D341Med (cell line): ENCODE measurements at places on chromosomes 7 and 10.
A peak's percentile ranks its signal among the peaks of the same experiment; 100 is the strongest.

GRCh38 chr7:100516135-100516812, 22.7 kb upstream of the AGFG2 start:
- no peak for DNase-seq

GRCh38 chr7:111301891-111302290, 211.0 kb downstream of the LRRN3 start:
- no peak for DNase-seq

GRCh38 chr10:113326160-113327111, 226.4 kb upstream of the HABP2 start:
- DNase-seq: no peak

GRCh38 chr7:120991161-120991560, 2.6 kb downstream of the CPED1 start:
- DNase-seq: no peak

DNA sequence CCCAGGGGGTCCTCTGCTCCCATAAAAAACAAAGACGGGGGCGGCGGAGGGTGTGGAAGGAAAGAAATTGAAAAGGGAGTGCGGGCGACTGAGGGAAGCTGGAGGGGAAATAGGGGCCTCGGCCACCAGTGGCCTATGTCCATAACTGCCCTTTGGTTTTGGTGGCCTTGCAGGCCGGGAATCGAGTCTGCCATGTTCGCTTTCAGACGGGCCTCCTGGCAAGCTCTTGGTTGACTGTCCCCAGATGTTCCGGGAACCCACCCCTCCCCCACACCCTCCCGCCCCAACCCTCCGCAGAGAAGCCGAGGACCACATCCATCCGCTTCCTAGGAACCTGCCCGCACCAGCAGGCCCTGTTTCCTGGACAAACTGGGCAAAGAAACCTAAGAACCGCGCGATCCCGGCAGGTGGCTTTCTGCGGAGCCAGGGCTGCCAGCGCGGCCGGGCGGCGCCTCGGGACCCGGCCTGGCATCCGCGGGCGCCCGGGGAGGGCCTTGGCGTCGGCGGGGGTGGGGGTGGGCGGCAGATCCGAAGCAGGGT, 20.0 kb upstream of the GATA3 start:
- peak; percentile 66 for DNase-seq

GRCh38 chr7:85474234-85474633, 287.4 kb upstream of the SEMA3D start:
- DNase-seq: no peak

DNA sequence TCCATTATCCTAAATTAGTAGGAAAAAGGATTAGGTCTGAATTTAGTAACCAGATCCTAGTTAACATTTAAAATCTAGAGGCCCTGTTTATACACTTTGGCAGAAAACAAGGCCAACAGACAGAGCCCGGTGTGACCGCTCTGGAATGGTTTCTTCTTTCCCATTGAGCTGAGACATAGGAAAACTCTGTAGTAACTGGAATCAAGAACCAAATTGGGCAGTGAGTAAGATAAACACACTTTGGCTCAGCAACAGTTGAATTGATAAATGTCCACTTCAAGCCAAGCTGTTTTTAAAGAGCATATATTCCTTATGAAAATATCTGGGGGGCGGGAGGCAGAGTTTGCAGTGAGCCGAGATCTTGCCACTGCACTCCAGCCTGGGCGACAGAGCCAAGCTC, 343.7 kb upstream of the SEMA3A start:
- DNase-seq: no peak

DNA sequence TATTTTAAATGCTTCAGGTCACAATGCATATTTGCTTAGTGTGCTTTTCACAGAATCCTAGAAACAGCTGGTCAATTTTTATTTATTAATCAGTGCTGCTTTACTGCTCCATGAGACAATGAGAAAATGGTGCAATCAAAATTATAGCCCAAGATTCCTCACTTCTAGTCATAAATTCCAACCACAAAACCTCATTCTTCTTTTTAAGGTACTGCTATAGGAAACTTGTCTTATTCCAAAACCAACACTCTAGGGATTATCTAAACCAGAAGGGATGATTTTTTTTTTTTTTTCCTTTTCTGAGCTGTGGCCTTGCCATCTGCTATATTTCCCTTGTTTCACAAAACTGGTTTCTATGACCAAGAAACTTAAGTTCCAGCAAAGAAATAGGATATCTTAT, 64.0 kb upstream of the SEMA3A start:
- DNase-seq: no peak

GRCh38 chr7:85673876-85674275, 487.0 kb upstream of the SEMA3D start:
- DNase-seq: no peak

GRCh38 chr10:70323138-70323696, 39.4 kb upstream of the NPFFR1 start:
- DNase-seq: no peak

- DNase-seq: peak; percentile 49
These were observed 11.5 kb upstream of the AKR1B10 start for GRCh38 chr7:134515569-134516468.

DNA sequence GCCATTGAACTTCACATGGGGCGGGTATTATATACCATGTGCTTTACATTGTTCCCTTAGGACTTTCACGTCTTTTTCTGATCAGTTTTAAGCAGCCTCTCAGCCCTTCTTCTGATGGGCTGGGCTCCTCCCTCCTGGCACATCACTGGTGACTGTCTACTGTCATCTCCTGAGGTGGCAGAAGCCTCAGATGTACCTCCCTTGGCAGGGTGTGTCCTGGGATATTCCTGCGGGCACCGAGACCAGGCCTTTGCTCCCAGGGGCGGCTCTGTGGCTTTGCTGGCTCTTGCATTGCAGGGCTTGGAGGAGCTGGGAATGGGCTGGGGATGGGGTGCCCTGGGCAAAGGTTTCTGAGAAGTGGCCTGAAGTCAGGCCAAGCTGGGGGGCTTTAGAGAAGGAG, 34.6 kb upstream of the GOLGA7B start:
- DNase-seq: no peak

- no peak for DNase-seq
These were observed 4.0 kb downstream of the GNB2 start for GRCh38 chr7:100677308-100678267.

GRCh38 chr10:86545101-86545500, 23.5 kb upstream of the WAPL start:
- DNase-seq: no peak

DNA sequence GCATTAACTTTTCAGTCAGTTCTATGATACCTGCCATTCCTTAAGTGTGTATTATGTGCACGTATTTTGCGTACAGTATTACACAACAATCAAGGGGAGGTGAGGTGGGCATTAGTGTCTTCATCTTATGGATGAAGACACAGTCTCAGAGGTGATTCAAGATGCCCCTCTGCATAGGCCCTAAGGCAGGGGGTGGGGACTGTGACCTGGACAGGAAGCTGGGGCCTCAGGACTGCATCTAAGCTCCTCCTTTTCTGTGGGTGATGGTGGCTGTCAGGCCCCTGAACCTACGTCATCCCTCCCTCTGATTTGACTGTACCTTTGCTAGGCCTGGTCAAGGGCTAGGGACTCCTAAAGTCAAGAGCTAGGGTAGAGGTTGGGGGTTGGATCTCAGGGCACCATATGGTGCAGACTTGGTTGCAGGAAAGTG, 38.9 kb downstream of the HK1 start:
- DNase-seq: no peak

DNA sequence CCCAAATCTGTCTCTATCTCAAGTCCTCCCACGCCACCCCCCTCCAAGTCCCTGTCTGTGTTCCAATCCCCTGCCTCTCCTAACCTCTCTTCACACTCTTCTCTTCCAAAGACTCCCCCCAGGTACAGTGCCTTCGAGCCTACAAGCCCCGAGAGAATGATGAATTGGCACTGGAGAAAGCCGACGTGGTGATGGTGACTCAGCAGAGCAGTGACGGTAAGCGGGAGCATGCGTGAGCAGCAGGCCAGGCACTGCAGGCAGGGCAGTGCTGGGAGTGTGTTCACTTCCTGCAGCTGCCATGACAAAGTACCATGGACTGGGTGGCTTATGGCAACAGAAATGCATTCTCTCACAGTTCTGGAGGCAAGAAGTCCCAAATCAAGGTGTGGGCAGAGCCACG, 23.4 kb downstream of the ARHGEF5 start:
- DNase-seq: no peak

- DNase-seq: no peak
These were observed 17.9 kb upstream of the PPA1 start for GRCh38 chr10:70250961-70251680.

- no peak for DNase-seq
These were observed 367.6 kb downstream of the DNAJB6 start for GRCh38 chr7:157704365-157704764.

GRCh38 chr7:110889335-110889734, 201.6 kb upstream of the LRRN3 start:
- DNase-seq: no peak

DNA sequence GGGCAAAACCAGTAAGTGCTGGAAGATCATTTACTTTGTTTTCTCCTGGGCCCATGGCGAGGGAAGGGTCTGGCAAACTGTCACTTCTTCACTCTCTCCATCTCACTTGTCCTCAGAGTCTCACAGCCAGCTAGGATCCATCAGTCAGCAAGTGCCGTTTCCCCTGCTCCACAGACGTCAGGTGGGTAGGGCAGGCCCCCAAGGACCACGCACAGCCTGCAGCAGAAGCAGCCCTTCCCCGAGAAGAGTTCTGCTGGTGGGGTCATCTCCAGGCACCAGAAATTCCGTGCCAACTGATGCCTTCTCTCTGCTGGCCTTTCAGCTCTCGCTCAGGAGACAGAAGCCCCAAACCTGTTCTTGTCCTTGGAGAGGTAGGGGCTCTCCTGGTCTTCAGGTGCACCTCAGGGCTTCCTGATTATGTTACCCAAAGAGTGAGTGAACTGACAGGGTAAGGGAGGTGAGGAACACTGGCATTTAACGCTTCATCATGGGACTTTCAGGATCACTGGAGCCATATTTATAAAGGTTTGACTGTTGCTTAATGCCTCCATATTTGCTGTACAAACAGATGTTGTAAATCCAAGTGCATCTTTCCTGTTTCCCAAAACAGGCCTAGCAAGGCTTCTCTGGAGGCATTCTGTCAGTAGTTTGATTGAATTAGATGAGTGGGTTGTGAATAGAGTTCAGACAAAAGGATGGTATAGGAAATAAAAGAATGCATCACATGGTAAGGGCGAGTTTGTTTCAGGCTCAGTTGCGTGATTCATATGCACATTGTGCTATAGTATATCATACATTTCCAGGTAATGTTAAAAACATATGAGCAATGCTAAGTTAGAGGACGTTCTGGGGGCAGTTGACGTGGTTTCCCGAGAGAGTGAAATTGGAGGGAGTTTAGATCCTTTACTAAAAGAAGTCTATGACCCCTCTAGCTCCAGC, 13.7 kb upstream of the TSPAN15 start:
- DNase-seq: no peak

- no peak for DNase-seq
These were observed 219.4 kb downstream of the SEMA3E start for GRCh38 chr7:83429493-83429892.

GRCh38 chr10:51137756-51138529, 63.7 kb downstream of the PRKG1 start:
- no peak for DNase-seq

DNA sequence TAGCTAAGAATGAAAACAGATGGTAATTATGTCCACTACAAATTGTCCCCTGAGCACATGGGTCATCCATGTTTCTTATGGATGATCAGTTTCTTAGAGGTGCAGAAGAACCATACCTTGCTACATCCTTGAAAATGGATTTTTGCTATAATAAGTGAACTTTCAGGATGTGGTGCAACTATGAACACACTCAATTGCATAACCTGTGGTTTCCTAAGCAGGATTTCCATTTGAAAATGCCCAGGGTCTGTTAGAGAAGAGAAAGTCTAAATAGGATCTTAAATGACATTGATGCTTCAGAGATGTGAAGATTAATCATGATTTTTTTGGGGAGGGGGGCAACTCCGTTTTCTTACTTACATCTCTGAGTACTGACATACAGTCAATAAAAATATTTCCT, 39.6 kb upstream of the CACNB2 start:
- no peak for DNase-seq

GRCh38 chr7:138978541-138979184, 2.5 kb downstream of the KIAA1549 start:
- DNase-seq: no peak

- DNase-seq: no peak
These were observed 483.1 kb downstream of the GALNT17 start for GRCh38 chr7:71615017-71615416.

DNA sequence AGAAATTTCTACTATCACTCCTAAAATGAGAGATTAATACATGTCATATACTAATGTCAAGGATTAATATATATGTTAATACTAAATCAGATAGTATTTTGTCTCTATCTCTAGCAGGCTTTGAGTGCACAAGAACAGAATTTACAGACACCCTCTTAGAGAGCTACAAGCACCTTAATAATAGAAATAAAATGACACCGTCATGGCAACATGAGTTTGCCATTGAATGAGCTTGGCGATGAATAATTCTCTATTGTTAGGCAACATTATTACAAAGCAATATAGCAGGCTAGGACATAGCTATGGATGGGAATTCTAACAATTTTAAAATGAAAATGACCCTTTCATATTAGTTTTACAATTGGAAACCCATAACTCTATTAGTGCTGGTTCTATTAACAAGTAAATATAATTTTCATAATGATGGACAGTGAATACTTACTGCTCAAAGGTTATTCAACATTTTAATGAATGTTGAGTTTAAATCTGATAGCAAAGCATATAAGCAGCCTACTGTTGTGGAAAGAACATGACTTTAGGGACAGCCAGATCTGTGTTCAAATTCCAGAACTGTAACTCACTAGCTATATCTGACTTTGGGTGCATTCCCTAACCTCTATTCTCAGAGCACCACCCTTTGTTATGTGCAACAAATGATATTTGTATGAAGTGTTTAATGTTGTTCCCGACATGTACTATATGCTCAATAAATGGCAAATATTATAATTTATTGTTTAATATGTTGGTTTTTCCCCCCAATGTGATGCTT, 184.5 kb upstream of the DKK1 start:
- no peak for DNase-seq

GRCh38 chr10:28523725-28524252, 9.1 kb upstream of the WAC start:
- no peak for DNase-seq

DNA sequence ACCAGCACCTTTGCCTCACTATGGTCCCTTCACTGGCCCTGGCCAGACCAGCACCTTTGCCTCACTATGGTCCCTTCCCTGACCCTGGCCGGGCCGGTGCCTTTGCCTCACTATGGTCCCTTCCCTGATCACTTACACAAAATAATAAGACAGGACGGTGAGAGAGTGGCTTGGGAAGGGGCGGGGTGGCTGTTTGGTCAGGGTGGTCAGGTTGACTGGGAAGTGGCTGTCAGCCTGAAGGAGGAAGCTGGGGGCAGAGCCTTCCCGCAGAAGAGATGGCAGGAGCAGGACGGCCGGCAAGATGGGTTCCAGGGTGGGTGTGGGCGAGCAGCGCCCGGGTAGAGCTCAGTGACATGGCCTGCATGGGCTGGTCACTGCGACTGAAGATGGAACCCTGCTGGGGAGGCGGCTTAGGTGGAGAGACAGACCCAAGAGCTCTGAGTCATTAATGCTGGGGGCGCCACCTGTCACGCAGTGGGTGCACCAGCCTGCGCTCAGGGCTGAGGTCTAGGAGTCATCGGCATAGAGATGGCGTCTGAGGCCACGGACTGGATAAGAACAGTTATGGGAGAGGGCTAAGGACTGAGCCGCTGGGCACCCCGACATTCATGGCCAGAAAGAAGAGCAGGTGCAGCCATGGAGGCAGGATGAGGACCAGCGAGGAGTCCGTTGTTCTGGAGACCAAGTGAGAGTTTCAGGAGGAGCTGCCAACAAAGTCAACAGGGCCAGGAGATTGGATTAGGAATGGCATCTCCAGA, 91.8 kb downstream of the CHST15 start:
- DNase-seq: peak; percentile 1

- DNase-seq: no peak
These were observed 178.8 kb downstream of the REEP3 start for GRCh38 chr10:63699785-63700613.
